Activated T-cell treated with anti-CD3 and anti-CD28 coated beads, Interleukin-2, amount 50 U/mL, for 72 hours (primary cell): ENCODE measurements at places on chromosomes 16 and 17. TPM values are rescaled to one million over a fixed set of nuclear protein-coding genes. Genes with fewer than 3 reads are reported as not detected.

DLX3 gene
- not detected for total RNA-seq

WNK4 gene
- 1.1 TPM for total RNA-seq

TPSD1 gene
- total RNA-seq, result not detected

DNA sequence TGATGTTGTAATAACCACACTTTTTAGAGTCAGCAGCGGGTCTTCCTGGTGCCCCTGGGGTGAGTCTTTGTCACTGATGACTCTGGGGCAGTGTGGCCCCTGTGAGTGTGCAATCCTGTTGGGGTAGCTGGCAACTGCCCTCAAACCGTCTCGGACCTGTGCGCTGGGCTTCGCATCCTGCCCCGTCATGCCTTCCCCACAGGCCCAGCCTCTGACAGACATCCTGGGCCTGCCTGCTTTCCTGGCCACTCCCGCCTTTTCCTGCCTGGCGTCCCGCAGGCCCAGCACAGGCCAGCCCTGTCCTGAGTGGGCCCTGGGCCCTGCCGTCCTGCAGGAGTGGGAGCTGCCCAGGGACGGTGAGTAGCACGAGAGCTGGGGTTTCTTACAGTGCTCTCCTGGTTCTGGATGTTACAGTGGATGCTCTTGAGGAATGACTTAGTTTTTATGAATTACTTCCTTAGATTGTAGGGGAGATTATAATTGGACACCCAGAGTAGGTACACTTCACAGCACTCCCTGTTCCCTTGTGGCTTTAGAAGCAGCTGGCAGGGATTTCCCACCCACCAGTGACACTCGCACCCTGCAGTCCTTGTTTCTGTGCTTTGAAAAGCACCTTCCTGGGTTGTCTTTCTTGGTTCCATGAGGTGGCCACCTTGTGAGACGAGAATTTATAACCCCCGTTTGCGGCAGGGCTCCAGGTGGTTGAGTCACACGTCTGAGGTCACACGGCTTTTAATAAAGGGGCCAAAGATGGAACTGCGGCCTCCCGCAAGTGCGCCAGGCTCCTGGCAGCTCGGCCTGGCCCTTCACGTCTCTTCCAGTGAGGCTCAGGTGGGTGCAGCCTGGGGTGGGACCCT lies 50.0 kb upstream of the CAPN15 start:
- H3K4me3 ChIP-seq, result no peak overlapping the region
- H3K36me3 ChIP-seq, result no peaks in the 10 kb centered on the region
- no peak overlapping the region for H3K27ac ChIP-seq
- no peak for DNase-seq

DNA sequence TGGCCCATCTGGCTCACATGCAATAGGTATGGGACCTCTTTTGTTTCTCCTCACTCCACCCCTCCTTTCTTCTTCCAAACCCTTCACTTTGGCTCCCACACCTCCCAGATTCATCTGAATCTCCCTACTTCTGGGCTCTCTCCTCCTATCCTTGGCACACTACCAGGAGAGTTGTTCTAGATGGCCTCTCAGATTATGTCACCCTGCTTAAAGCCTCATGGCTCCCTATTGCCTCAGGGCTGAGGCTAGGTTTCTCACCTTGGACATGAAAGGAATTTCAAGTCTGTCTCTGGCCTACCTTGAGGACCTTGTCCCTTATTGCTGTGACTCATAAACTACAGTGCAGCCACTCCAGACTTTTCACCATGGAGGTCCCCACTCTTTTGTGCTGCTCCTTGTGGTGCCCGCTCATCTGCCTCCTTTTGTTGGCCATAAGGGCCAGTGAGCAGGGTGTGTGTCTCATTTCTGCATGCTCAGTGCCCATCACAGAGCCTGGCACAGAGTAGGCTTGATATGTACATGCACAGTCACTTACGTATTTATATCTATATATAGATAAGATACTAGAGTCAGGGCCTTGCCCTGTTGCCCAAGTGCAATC lies 1.0 kb upstream of the MFAP4 start:
- H3K36me3 ChIP-seq, result no peaks in the 10 kb centered on the region
- no peak overlapping the region for H3K27ac ChIP-seq
- no peak overlapping the region for H3K4me3 ChIP-seq
- peaks cover 6% of the 10 kb centered on the region for H3K4me1 ChIP-seq
- peaks cover 6% of the 10 kb centered on the region for H3K27me3 ChIP-seq
- DNase-seq, result no peak

DNA sequence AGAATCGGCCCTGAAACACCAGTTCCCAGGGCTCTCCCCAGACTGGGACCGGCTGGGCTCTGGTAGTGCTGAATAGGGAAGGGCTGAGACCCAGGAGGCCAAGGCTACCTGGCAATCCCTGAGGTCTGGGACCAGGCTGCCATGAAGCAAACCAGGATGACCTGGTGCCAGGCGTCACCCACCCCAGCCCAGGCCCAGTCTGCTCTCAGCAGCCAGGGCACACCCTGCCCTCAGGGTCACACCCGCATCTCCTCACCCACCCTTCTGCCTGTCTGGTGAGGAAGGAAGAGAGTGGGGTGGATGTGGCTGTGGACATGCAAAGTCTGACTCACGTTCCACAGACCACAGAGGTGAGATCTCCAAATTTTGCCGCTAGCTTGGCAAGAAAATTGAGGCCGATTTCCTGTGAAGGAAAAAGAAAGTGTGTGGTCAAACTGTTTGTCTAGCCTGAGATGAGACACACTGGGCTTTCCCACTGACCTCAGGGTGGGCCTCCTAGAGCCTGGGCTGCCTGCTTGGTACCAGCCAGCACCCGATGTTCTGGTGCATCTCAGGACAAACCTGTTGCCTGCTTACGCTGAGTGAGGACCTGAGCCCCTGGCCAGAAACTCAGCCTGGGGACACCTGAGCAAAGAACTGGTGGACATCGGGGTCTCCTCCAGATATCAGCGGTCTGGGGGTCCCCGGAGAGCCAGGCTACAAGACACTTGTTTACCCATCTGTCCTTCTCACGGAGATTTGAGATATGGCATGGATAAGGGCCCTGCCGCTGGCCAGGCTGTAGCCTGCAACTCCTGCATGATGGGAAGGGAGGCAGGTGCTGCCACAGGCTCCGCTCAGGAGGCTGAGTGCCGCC lies 6.3 kb upstream of the RAB37 start:
- peaks cover 8% of the 10 kb centered on the region for H3K4me1 ChIP-seq
- H3K27ac ChIP-seq, result no peak overlapping the region
- H3K4me3 ChIP-seq, result no peak overlapping the region
- H3K36me3 ChIP-seq, result no peaks in the 10 kb centered on the region

DNA sequence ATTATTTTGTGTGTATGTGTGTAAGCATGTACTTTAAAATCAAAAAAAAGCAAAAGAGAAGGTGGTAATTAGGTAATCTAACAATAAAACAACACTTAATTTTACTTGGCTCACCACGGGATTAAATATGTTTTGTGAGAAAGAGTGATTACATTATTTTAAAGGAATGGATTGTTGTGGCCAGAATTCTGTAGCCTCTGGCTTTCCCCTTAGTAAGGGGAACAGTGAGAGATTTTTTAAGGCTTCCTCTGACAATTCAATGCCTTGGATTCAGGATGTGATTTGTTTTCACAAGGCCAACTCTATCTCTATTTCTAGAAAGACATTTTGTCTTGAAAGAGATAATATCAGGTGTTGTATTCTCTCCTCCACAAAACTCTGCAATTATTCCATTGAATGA lies 560.3 kb upstream of the CDH8 start:
- DNase-seq, result no peak
- H3K36me3 ChIP-seq, result peaks cover 6% of the 10 kb centered on the region
- H3K4me1 ChIP-seq, result no peaks in the 10 kb centered on the region
- no peaks in the 10 kb centered on the region for H3K27me3 ChIP-seq

- no peak overlapping the region for H3K4me3 ChIP-seq
- H3K4me1 ChIP-seq, result no peaks in the 10 kb centered on the region
- DNase-seq, result no peak
- H3K27ac ChIP-seq, result no peak overlapping the region
- no peaks in the 10 kb centered on the region for H3K36me3 ChIP-seq
- no peaks in the 10 kb centered on the region for H3K27me3 ChIP-seq
These were observed 68.8 kb downstream of the LYRM1 start for GRCh38 chr16:20969386-20969785.

- no peaks in the 10 kb centered on the region for H3K4me1 ChIP-seq
- no peak for DNase-seq
- H3K27me3 ChIP-seq, result no peaks in the 10 kb centered on the region
- H3K4me3 ChIP-seq, result no peak overlapping the region
- H3K27ac ChIP-seq, result no peak overlapping the region
- no peaks in the 10 kb centered on the region for H3K36me3 ChIP-seq
These were observed 328.0 kb downstream of the TMEM114 start for GRCh38 chr16:8262299-8262698.

DNA sequence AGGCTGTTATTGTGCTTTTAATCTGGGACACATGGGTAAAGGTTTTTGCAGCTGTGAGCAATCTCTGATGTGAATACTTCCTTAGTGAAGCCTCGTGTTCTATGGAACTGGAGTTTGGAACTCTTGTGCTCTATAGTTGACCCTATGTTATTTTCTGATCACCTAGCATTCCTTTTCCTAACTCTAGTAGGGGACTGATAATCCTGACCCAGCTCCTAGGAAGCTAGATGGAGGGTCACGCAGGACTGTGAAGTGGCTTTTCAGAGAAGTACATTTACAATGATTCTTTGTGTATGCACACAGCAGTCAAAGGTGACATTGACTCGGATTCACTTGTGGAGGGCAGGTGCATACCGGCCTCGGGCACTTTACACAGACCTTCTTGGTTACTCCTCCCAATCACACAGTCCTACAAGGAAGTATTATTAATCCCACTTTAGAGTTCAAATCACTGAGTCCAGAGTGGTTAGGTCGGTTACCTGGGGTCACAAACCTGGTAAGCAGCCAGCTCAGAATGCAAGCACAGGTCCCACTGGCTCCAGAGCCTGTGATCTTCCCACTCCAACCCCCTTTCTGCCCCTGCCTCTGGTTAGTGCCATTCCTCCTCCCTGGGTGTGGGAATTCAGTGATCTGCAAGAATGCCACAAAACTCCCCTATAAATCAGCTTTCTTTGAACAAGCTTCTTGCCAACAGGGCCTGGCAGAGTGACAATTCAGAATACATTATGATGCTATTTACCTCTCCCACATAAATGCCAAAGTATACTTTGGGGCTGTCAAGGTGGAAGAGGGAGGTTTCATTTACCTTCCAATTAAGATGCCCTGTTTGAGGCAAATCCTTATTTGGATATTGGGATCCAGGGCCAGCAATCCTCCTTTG lies 7.1 kb downstream of the CHD9NB start:
- no peaks in the 10 kb centered on the region for H3K36me3 ChIP-seq
- H3K27me3 ChIP-seq, result peaks cover 4% of the 10 kb centered on the region
- H3K4me3 ChIP-seq, result no peak overlapping the region

DNA sequence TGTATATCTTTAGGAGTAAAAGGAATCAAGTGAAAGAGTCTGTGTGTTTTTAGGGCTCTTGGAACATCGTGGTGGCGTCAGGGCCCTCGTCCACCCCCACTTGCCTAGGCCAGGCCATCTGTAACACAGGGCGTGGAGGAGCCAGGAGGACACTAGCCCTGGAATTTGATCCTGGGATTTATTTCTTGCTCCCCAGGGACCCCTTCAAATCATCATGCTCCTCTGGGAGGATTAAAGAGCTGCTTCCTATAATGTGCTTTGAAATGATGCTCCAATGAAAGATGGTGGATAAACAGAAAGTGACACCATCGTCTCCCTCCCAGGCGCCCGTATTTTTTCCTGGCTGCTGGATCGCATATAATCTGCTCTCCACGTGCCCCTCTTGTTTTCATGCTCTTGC lies 113.3 kb downstream of the AATF start:
- no peak overlapping the region for H3K4me3 ChIP-seq
- H3K4me1 ChIP-seq, result no peaks in the 10 kb centered on the region
- H3K36me3 ChIP-seq, result no peaks in the 10 kb centered on the region
- H3K27ac ChIP-seq, result no peak overlapping the region
- no peak for DNase-seq

GRCh38 chr17:3033741-3034577 lies 29.4 kb downstream of the OR1D5 start:
- DNase-seq, result no peak
- no peak overlapping the region for H3K27ac ChIP-seq
- H3K27me3 ChIP-seq, result no peaks in the 10 kb centered on the region
- no peaks in the 10 kb centered on the region for H3K36me3 ChIP-seq

- no peak overlapping the region for H3K27ac ChIP-seq
- no peak overlapping the region for H3K4me3 ChIP-seq
These were observed 423.2 kb upstream of the C16orf82 start for GRCh38 chr16:26643519-26643918.

DNA sequence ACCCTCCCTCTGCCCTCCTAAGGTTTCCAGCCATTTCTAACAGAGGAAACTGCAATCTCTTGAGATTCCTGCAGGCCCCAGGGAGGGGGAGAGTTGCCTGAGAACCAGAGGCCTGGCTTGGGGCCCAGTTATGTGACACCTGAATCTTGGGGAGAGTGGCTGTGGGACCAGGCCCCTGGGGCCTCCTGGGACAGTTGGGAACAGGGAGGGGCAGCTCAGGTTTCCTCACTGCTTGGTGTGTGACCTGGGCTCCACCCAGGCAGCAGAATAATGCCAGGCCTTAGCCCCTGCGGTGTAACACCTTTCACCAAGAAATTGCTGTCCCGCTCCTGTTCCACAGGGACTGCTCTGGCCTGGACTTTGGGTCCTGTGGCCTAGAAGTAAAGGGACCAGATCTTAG lies 44.3 kb upstream of the CRHR1 start:
- H3K27ac ChIP-seq, result no peak overlapping the region
- H3K4me1 ChIP-seq, result no peaks in the 10 kb centered on the region
- no peaks in the 10 kb centered on the region for H3K36me3 ChIP-seq
- H3K27me3 ChIP-seq, result peaks cover 43% of the 10 kb centered on the region
- no peak for DNase-seq

DNA sequence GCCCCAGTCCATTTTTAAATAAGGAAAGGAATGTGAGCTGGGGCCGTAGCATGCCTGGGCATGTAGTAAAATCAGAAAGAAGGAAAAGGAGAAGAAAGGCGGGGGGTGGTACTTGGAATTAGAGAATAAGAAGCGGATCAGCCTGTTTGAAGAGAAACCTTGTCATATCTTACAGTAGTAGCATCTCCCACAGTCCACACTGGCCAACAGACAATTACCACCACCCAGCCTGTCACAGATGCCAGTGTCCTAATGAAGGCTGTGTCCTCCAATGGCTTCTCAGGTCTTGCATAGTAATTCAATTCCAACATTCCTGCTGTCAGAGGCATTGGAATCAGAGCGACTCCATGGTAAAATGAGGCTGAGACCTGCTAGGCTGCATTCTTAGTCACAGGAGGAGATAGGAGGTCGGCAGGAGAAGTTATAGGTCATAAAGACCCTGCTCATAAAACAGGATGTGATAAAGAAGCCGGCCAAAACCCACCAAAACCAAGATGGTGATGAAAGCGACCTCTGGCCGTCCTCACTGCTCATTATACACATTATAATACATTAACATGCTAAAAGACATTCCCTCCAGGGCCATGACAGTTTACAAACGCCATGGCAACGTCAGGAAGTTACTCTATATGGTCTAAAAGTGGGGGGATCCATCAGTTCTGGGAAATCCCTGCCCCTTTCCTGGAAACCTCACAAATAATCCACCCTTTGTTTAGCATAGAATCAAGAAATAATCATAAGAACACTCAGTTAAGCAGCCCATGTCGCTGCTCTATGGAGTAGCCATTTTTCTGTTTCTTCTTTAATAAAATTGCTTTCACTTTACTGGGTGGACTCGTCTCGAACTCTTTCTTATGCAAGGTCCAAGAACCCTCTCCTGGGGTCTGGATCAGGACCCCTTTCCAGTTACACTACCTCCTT lies 9.6 kb upstream of the AKAP10 start:
- H3K4me3 ChIP-seq, result no peak overlapping the region
- peaks cover 1% of the 10 kb centered on the region for H3K4me1 ChIP-seq
- no peak for DNase-seq
- H3K27ac ChIP-seq, result no peak overlapping the region
- H3K27me3 ChIP-seq, result peaks cover 16% of the 10 kb centered on the region
